ENCODE measurements at places on chromosomes 3 and 15.

DNA sequence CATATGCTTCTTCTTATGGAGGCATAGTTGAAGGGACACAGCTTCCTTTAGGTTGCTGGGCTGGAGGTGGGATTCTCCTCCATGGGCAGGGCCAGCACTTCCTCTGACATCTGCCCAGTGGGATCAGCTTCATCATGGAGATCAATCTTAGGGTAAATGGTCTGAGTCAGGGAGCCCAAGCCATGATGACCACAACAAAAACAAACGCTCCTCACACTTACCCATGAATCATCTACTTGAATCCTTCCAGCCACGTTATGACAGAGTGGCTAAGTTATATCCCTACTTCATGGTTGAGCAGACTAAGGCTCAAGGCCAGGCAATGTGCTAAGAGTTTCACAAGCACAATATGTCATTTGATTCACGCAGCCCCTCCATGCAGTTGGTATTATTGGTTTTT, 87.2 kb upstream of the NMNAT3 start:
- no peak for DNase-seq

DNA sequence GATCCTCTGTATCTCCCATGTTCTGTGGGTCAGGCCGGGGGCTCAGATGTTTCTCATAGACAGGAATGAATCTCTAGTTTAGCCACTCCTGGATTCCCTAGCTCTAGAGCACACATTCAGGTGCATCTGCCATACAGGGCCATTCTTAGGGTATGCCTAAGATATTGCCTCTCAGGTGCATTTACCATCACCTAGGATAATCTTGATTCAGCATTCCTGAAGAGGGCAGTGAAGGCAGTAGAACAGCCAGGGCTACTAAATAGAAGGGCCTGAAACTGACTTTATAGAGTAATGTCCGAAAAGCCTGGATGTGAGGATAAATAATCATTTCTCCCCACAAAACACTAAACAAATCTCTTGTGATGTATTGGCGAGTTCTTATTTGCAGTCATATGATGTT, 882.0 kb downstream of the AGBL1 start:
- no peak for DNase-seq

DNA sequence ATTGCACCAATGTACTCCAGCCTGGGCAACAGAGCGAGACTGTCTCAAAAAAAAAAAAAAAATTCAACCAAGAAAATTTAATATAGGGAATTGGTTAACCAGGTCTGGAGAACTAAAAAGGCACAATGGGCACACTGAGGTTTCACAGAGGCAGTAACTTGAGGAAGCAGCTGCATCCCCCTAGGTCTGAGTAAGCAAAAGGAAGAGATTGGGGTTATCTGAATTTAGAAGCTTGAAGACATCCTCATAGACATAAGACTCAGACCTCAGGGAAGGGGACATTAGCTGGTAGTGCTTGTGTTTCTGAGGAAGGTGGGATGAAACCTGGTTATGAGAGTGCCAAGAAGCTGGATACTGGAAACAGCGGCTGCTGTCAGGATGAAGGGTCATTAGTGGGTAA, 50.1 kb upstream of the LEKR1 start:
- DNase-seq = no peak

DNA sequence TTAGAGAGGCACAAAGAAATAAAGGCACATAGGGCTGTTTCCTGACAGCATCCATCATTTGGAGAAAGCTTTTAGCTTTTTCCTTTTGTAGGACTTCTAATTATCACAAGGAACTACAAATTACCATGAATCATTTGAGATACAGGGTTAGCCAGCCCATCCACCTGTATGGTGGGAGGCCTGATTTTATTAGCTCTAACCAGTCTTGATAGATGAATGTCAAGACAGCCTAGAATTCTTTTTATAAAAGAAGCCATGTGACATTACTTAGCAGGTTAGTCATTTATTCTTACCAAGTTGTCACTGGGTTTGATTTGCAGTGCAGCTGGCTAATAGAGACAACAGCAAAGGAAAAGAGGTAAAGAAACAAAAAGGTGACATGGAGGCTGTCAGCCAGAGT, 618.1 kb downstream of the ZNF385D start:
- DNase-seq = no peak

- DNase-seq = no peak
Observed at GRCh38 chr3:7977245-7978086, 524.2 kb upstream of the LMCD1 start.

GRCh38 chr15:25716414-25717126, 146.6 kb downstream of the ATP10A start:
- no peak for DNase-seq

DNA sequence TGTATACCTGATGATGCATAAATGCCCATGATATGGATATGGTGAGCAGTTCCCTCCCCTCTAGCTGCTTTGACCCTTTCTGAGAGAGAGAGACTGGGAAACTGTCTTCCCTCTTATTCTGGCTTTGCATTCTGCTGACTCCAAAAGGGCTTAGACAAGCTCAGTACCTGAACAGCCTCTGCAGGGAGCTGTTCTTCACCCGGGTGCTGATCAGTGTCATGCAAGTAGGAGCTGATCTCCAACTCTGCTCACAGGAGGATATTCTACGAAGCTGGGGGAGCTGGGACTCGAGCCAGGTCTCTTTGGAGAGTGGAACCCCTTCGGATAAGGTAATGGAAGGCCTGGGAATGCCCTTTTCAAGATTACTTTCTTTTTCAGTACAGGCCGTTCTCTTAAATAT, 237.1 kb downstream of the RYR3 start:
- DNase-seq = no peak

DNA sequence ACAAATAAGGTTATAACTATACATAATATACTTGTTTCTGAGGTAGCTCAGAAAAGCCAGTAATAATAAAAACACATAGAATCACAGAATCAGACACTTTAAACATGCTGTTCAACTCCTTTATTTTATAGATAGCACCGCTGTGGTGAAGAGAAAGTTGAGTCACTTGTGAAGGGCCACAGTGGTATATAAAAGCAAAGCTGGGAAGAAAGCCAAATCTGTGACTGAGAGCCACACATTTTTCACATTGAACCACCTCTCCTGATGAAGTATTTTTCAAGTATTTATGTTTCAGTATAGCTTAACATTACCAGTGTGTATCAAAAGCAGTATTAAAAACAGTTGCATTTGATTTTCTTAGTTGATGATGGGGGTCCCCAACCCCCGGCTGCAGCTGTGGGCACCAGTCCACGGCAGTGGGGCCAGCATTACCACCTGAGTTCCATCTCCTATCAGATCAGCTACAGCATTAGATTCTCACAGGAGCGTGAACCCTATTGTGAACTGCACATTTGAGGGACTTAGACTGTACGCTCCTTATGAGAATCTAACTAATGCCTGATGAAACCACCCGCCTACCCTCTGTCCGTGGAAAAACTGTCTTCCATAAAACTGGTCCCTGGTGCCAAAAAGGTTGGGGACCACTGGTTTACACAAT, 46.2 kb downstream of the TBL1XR1 start:
- DNase-seq = peak; percentile 76

DNA sequence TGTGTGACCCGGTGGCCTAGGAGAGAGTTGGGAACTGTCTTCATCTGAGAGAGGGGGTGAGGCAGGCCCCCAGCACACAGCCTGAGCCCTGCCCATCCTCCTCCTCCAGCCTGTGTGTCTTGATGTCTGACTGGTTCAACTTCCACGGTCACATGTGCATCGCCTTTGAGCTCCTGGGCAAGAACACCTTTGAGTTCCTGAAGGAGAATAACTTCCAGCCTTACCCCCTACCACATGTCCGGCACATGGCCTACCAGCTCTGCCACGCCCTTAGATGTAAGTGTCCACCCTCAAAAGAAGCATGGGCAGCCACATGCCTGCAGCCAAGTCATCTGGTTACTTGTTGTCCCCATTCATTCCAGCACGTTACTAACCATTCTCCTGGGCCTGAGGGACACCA, 10.1 kb downstream of the CLK3 start:
- no peak for DNase-seq

- DNase-seq = no peak
Observed at GRCh38 chr3:193951859-193952258, 184.1 kb upstream of the HES1 start.

DNA sequence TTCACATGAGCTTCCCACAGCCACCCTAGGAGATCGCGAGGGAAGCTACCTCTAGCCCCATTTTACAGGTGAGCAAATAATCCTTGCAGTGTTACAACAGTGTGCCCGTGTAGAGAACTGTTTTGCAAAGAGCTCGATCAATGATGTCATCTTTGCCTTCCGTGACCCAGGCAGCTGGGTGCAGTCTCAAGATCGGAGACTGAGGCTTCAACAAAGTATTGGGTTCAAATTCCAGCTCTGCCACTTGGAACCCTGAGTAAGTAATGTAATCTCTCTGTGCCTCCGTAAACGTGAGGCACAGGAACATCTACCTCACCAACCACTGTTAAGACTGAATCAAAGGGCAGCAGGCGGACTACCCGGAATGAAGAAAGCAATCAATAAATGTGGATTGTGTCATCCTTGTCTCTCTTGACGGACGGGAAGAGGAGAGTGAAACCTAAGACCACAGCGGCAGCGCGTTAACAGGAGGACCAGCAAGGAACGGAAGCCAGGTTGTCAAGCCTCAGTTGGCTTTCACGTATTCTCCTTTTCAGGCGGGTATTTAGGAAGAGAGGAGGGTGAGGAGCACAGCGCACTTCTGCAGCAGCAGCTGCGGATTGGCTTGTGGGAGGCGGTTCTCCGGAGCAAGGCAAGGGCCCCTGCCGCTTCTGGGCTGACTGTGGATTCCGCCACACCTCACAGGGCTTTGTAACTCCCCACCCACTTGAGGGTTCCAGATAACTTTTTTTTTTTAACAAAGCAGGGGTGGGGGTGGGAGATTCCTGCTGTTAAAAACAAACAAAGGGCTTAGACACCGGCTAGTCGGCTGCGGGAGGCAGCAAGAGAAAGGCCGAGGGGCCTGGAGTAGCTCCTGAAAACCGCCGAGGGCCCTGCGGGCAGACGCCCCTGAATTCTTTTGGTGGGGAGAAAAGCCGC, 1.5 kb upstream of the SMAD3 start:
- DNase-seq = peak; percentile 81

- DNase-seq = no peak
Observed at GRCh38 chr3:149316437-149316836, 17.0 kb downstream of the TM4SF18 start.

All from NCI-H510A treated with DMSO at 0.1 percent for 48 hours (cell line).